PC-3 (cell line): ENCODE measurements at places on chromosomes 12 and 14. TPM values are rescaled to one million over a fixed set of nuclear protein-coding genes. Genes with fewer than 3 reads are reported as not detected.

ZNF891 gene
- 0.86 and 0.98 TPM in 2 replicates for total RNA-seq

SCNN1A gene
- 2.3 and 2.9 TPM in 2 replicates for total RNA-seq

HOXC9 gene
- total RNA-seq: 1.5 and 1.8 TPM in 2 replicates

LRTM2 gene
- total RNA-seq: not detected in 2 replicates

SLC6A13 gene
- total RNA-seq: not detected in 2 replicates

NEUROD4 gene
- not detected in 2 replicates for total RNA-seq

GPRC5D gene
- not detected in 2 replicates for total RNA-seq

KRT78 gene
- total RNA-seq: 0.12 and 0.15 TPM in 2 replicates

RBP5 gene
- total RNA-seq: not detected in 2 replicates

ASIC1 gene
- 6.0 and 6.3 TPM in 2 replicates for total RNA-seq

PTPRB gene
- 0.46 and 0.66 TPM in 2 replicates for total RNA-seq

ATXN2 gene
- 17.2 and 24.3 TPM in 2 replicates for total RNA-seq

CEBPE gene
- not detected in 2 replicates for total RNA-seq

MYH7 gene
- total RNA-seq: not detected in 2 replicates

PPM1H gene
- 9.8 and 12.0 TPM in 2 replicates for total RNA-seq

GPR135 gene
- 6.7 and 10.3 TPM in 2 replicates for total RNA-seq

RFX4 gene
- total RNA-seq: not detected in 2 replicates

RNASE7 gene
- not detected in 2 replicates for total RNA-seq

DUSP16 gene
- 4.4 and 6.7 TPM in 2 replicates for total RNA-seq

RPL36AL gene
- total RNA-seq: 408 and 411 TPM in 2 replicates

COCH gene
- 2.5 and 4.2 TPM in 2 replicates for total RNA-seq

DDX55 gene
- total RNA-seq: 41.1 and 50.0 TPM in 2 replicates

CCDC197 gene
- total RNA-seq: not detected in 2 replicates

ISCA2 gene
- total RNA-seq: 30.1 and 32.3 TPM in 2 replicates

ATF7IP gene
- total RNA-seq: 12.5 and 16.9 TPM in 2 replicates

PLEKHD1 gene
- 0.15 and 0.35 TPM in 2 replicates for total RNA-seq

CDH24 gene
- total RNA-seq: 14.8 and 16.4 TPM in 2 replicates

BTBD7 gene
- 23.2 and 29.8 TPM in 2 replicates for total RNA-seq

TMCC3 gene
- total RNA-seq: 4.7 and 6.5 TPM in 2 replicates

DDX51 gene
- total RNA-seq: 26.7 and 37.9 TPM in 2 replicates

ARHGEF40 gene
- 2.7 and 3.9 TPM in 2 replicates for total RNA-seq

RNASE1 gene
- total RNA-seq: 0.23 and 0.51 TPM in 2 replicates

CATSPERB gene
- not detected in 2 replicates for total RNA-seq

SRRM4 gene
- total RNA-seq: under 0.01 TPM in 1 of 2 replicates, not detected in the other

NXPH4 gene
- total RNA-seq: 10.7 and 15.1 TPM in 2 replicates

SAMD15 gene
- total RNA-seq: 1.2 and 6.2 TPM in 2 replicates

LMNTD1 gene
- not detected in 2 replicates for total RNA-seq

RIMKLB gene
- 1.3 and 4.9 TPM in 2 replicates for total RNA-seq

A2M gene
- total RNA-seq: not detected in 2 replicates

CD4 gene
- total RNA-seq: 0.23 TPM in 1 of 2 replicates, not detected in the other

MORN3 gene
- total RNA-seq: 1.6 and 1.7 TPM in 2 replicates

C3AR1 gene
- total RNA-seq: not detected in 2 replicates

ZNF26 gene
- 30.2 and 39.2 TPM in 2 replicates for total RNA-seq

USP44 gene
- not detected in 2 replicates for total RNA-seq

RGS6 gene
- total RNA-seq: not detected in 2 replicates

AQP5 gene
- not detected in 2 replicates for total RNA-seq

DPPA3 gene
- not detected in 2 replicates for total RNA-seq

LUM gene
- 0.15 TPM in 1 of 2 replicates, not detected in the other for total RNA-seq

TMEM30B gene
- total RNA-seq: 70.6 and 85.3 TPM in 2 replicates

SLC6A15 gene
- total RNA-seq: not detected in 2 replicates

GUCY2C gene
- not detected in 2 replicates for total RNA-seq

TAS2R7 gene
- not detected in 2 replicates for total RNA-seq

SIX4 gene
- total RNA-seq: 29.2 and 33.2 TPM in 2 replicates

CCDC60 gene
- total RNA-seq: not detected in 2 replicates
